ENCODE measurements at places on chromosomes 1 and 21. TPM values are rescaled to one million over a fixed set of nuclear protein-coding genes. Genes with fewer than 3 reads are reported as not detected.

Gene SERPINC1
- total RNA-seq, result not detected

Gene S100A2
- total RNA-seq, result 2.6 TPM

- no peaks in the 10 kb centered on the region for H3K27me3 ChIP-seq
- no peak for DNase-seq
- H3K27ac ChIP-seq, result peak overlapping the region; percentile 6
Measured at GRCh38 chr1:11927866-11928592, 1.8 kb upstream of the KIAA2013 start.

Gene UBL4B
- total RNA-seq, result not detected

GRCh38 chr1:27561124-27561899, 42.6 kb downstream of the AHDC1 start:
- no peak for DNase-seq
- peaks cover 81% of the 10 kb centered on the region for H3K4me1 ChIP-seq
- no peaks in the 10 kb centered on the region for H3K27me3 ChIP-seq
- peaks cover 3% of the 10 kb centered on the region for H3K36me3 ChIP-seq

DNA sequence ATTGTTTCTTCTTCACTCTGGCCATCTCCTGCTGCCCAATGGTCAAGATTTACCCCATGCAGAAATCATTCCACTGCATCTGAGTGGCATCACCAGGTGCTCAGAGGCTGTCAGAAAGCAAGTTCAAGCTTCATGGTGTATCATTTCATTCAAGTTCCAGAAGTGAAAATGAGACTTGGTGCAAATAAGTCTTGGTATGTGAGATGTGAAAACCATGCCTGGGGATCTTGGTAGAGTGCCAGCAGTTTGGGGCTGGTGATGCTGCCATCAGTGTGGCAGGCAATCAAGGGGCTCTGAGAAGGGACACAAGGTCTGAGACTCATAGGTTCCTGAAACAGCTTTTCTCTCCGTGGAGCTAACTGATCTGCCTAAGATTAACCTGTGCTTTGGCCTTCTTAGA, 52.0 kb downstream of the CD2 start:
- H3K36me3 ChIP-seq, result no peaks in the 10 kb centered on the region
- H3K4me1 ChIP-seq, result no peaks in the 10 kb centered on the region
- no peaks in the 10 kb centered on the region for H3K27me3 ChIP-seq
- no peak for DNase-seq
- H3K4me3 ChIP-seq, result no peak overlapping the region

- H3K4me3 ChIP-seq, result peak overlapping the region; percentile 87
- H3K27ac ChIP-seq, result peak overlapping the region; percentile 96
- H3K4me1 ChIP-seq, result peaks cover 29% of the 10 kb centered on the region
- DNase-seq, result peak; percentile 85
Measured at GRCh38 chr21:15065392-15066122, 757 bp upstream of the NRIP1 start.

DNA sequence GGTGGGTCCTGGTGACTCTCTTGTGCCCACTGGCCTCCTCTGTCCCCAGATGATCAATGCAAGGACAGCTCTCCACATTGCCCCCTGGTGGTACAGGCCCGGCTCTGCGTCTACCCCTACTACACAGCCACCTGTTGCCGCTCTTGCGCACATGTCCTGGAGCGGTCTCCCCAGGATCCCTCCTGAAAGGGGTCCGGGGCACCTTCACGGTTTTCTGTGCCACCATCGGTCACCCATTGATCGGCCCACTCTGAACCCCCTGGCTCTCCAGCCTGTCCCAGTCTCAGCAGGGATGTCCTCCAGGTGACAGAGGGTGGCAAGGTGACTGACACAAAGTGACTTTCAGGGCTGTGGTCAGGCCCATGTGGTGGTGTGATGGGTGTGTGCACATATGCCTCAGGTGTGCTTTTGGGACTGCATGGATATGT, 10.8 kb downstream of the ADAMTSL4 start:
- H3K36me3 ChIP-seq, result peaks cover 3% of the 10 kb centered on the region
- H3K4me1 ChIP-seq, result peaks cover 41% of the 10 kb centered on the region
- DNase-seq, result peak; percentile 80
- peak overlapping the region; percentile 94 for H3K27ac ChIP-seq
- peak overlapping the region; percentile 67 for H3K4me3 ChIP-seq

- H3K27me3 ChIP-seq, result no peaks in the 10 kb centered on the region
- DNase-seq, result peak; percentile 1
- H3K4me1 ChIP-seq, result peaks cover 58% of the 10 kb centered on the region
- no peaks in the 10 kb centered on the region for H3K36me3 ChIP-seq
Measured at GRCh38 chr1:54350360-54350759, 55.8 kb downstream of the SSBP3 start.

GRCh38 chr1:14106126-14106525, 406.1 kb downstream of the PRDM2 start:
- DNase-seq, result no peak
- H3K27me3 ChIP-seq, result no peaks in the 10 kb centered on the region
- H3K4me3 ChIP-seq, result no peak overlapping the region
- no peaks in the 10 kb centered on the region for H3K4me1 ChIP-seq
- H3K27ac ChIP-seq, result no peak overlapping the region

GRCh38 chr1:196680107-196680506, 28.3 kb downstream of the CFH start:
- H3K27me3 ChIP-seq, result no peaks in the 10 kb centered on the region
- no peak for DNase-seq
- H3K36me3 ChIP-seq, result no peaks in the 10 kb centered on the region
- H3K4me1 ChIP-seq, result no peaks in the 10 kb centered on the region

DNA sequence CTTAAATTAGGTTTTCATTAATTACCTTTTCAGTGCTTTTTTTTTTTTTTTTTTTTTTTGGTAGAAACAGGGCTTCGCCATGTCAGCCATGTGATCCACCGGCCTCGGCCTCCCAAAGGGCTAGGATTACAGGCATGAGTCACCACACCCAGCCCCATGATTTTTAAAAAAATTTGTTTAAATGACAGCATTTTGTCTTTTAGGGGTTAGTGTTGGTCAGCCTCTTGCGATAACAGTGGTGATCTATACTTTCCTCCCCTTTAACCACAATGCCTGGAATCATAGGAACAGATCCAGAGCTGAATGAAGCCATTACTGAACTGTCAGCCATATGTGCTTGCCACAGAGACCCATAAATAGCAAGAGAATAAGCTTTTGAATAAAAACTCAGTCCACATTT, 73.9 kb downstream of the CACHD1 start:
- H3K36me3 ChIP-seq, result no peaks in the 10 kb centered on the region
- H3K27ac ChIP-seq, result no peak overlapping the region
- H3K4me3 ChIP-seq, result no peak overlapping the region
- H3K27me3 ChIP-seq, result no peaks in the 10 kb centered on the region

- H3K4me1 ChIP-seq, result peaks cover 18% of the 10 kb centered on the region
- H3K4me3 ChIP-seq, result no peak overlapping the region
- DNase-seq, result no peak
Measured at GRCh38 chr1:208475449-208475848, 231.3 kb upstream of the PLXNA2 start.

DNA sequence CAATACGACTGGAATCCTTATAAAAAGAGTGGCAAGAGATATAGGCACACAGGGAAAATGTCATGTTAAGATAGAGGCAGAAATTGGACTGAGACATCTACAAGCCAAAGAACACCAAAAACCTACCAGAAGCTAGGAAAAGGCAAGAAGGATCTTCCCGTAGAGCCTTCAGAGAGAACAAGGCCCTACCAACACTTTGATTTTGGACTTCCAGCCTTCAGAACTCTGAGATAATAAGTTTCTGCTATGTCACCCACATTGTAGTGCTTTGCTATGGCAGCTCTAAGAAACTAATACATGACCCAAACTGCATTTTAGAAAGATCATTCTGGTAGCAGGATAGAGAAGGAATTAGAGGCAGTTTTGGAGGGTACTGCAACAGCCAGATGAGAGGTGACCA, 24.1 kb upstream of the MUTYH start:
- H3K27ac ChIP-seq, result no peak overlapping the region
- H3K27me3 ChIP-seq, result no peaks in the 10 kb centered on the region

Gene SPATA17
- 1.6 TPM for total RNA-seq

GRCh38 chr1:212641956-212642355, 33.4 kb downstream of the ATF3 start:
- H3K27me3 ChIP-seq, result no peaks in the 10 kb centered on the region
- no peak overlapping the region for H3K4me3 ChIP-seq
- H3K27ac ChIP-seq, result no peak overlapping the region
- H3K4me1 ChIP-seq, result peaks cover 5% of the 10 kb centered on the region
- DNase-seq, result no peak
- H3K36me3 ChIP-seq, result no peaks in the 10 kb centered on the region

DNA sequence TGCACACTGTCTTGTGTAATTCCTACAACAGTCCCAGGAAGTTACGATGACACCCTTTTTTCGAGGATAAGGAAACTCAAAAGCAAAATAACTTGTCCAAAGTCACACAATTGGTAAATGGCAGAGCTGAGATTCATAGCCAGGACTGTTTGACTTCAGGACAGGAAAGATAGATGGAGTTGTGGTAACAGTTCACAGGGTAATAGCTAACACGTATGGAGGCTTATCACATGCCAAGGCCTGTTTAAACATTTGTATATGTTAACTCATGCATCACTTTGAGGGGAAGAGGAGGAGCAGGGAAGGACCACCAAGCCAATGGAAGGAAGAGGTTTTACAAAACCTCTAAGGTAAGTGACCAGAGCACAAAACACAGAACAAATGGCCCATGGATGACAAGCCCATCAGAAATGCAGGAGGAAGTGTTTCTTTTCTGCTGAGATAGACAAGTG, 2.8 kb downstream of the DHCR24 start:
- H3K27me3 ChIP-seq, result no peaks in the 10 kb centered on the region
- peaks cover 2% of the 10 kb centered on the region for H3K36me3 ChIP-seq
- H3K4me3 ChIP-seq, result no peak overlapping the region
- no peak overlapping the region for H3K27ac ChIP-seq

Measured in heart left ventricle (tissue), 16 donors.